ENCODE measurements at places on chromosomes 2 and 18.
A peak's percentile ranks its signal among the peaks of the same experiment; 100 is the strongest.

DNA sequence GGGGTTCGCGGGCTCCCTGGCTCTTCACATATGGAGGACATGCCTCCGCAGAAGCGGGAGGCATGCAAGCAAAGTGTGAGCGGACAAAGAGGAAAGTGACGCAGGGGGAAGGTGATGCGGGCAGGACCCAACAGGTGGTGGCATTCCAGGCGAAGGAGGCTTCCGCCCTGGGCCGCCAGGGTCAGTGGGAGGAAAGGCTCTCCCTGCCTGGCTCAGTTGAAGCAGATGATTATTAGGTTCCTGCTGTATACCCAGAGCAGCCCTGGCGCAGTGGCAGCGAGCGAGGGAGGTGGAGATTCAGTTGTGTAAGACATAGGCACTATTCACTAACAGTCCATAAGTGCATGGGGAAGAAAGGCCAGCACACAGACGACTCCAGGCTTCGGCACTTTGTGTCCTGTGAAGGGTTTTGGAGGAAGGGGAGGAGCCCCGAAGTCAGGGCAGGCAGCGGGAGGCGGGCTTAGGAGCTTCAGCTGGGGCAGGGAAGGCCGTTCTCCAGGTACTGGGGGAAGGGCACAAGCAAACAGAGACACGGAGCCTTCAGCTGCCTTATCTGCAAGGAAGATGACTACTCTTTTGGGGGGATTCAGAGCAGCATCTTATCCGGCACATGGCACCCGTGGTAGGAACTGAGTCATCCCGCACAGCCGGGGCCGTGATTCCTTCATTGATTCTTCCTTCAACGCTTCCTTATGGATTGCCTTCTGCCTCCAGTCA, 89.8 kb downstream of the TGOLN2 start:
- peak; percentile 33 for DNase-seq

DNA sequence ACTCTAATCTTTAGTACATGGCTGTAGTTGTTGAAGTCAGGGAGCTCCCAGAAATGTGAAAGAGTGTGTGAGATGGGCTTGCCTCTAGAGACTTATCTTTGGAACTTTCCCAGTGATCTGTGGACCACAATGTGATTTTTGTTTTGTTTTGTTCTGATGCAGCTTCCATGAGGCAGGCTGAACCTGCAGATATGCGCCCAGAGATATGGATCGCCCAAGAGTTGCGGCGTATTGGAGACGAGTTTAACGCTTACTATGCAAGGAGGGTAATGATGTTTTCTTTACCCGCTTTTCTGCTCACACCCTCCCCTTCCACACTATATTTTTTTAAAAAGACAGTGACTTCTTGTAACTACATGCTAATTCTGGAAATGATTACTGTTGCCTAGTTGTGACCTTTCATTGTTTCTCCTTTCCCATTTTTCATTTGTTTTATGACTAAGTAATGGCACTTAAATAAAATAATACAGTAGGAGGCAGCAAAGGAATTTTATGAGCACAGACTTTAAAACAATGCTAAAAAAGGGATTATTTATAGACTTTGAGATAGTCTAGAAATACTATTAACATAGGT, 29.3 kb downstream of the BCL2L11 start:
- DNase-seq: no peak

GRCh38 chr2:240300261-240300821, 135.1 kb upstream of the GPC1 start:
- no peak for DNase-seq

DNA sequence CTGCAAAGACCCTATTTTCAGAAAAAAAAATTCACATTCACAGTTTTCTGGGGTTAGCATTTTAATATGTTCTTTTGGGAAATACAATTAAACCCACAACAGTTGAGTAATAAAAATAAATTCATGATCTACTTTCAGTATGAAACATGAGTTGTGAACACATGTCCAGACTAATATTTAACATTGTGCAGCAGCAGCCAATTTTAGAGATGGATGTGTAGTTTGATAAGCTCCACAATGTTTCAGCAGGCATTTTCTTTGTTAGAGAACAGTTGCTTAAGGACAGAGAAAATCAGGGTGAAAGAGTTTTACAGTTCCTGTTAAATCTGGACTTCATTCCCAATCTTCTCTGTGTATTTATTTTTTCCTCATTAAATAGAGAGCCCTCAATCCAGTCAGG, 519.5 kb downstream of the PIK3C3 start:
- no peak for DNase-seq

DNA sequence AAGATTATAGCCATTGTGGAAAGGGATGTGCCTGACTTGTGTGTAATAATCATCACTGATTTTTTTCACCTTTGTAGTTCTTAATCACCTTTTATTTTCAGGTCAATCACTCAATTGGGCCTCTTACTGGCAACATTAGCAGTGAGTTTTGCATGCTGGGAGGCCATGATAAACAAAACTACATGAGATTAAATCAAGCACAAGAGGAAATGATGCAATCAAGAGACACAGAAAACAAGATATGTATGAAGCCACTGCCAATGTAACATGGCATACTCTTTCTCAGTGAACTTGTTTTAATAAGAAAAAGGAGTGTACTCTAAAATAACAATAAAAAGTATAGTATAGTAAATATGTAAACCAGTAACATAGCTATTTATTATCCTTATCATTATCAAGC, 69.9 kb upstream of the FSIP2 start:
- DNase-seq: no peak

All from epithelial cell of prostate (primary cell).